GM04504 (cell line): ENCODE measurements at places on chromosomes 5 and 9.
A peak's percentile ranks its signal among the peaks of the same experiment; 100 is the strongest.

DNA sequence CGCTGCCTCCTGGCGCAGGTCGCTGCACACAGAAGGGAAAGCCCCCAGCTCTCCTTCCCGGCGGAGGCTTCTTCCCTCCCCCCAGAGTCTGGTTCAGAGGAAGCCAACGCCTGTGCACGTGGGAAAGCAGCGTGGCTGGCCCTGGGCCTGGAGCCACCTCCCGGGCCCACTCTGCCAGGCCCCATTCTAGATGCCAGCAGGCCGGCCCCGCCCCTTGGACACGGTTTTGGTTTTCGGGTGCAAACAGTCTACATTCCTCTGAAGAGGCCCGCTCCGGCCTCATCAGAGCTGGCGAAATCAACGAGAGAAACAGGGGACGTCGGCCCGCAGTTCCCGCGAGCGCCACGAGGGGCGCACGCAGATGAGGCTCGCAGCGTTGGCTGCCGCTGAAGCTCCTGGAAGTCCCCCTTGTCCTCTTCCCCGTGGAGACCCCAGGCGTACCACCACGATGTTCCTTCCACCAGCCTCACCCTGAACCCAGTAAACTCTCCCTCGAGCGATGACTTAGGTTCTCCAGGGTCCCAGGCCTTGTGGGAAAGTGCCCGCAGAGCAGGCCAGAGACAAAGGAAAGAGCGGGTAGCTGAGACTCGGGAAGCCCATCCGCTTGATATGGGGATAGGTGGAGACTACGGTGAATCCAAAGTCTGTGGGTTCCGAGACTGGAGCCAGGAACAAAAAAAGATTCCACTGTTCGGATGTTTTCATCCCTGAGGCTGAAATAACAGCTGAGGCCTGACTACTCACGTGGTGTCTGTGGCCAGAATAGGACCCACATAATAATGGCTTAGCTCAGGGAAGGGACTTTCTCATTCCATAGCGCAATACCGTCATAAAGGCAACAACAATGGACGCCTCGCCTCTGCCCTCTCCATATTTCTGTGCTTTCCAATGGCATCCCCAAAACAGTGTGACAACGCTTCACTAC lies 64.2 kb downstream of the KLF4 start:
- no peak for DNase-seq

DNA sequence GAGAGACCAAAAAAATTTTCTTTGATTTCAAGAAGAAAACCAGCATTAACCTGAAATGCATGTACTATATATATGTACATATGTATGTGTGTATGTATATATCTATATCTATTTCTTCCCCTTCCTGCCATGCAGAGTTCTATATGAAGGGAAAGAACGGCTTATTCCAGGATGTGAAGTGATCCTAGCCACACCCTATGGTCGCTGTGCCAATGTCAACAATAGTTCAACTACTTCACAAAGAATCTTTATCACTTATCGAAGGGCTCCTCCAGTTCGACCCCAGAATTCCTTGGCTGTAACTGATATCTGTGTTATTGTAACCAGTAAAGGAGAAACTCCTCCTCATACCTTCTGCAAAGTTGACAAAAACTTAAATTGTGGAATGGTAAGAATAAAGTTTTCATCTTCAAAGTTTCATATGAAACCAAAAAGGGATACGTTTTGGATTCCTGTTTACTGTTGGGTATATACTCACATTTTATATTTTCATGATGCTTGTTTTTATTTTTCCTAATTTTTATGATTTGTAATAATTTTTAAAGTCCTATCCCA lies 56.2 kb downstream of the DENND4C start:
- DNase-seq: no peak

DNA sequence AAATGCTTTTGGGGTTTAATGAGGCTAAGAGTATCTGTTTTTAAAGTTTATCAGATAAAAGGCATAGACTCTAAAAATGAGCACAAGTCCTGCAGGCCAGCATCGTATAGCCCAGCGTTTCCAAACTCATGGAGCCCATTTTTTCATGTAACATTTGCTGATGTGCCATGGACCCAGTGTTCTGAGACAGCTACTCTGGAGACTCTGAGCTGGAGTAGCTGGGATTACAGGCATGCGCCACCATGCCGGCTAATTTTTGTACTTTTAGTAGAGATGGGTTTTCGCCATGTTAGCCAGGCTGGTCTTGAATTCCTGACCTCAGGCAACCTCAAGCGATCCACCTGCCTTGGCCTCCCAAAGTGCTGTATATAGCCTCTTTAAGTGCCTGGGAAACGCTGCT lies 15.8 kb downstream of the GLRX start:
- no peak for DNase-seq

- DNase-seq: no peak
Measured at GRCh38 chr5:24642022-24642421, 2.8 kb downstream of the CDH10 start.

DNA sequence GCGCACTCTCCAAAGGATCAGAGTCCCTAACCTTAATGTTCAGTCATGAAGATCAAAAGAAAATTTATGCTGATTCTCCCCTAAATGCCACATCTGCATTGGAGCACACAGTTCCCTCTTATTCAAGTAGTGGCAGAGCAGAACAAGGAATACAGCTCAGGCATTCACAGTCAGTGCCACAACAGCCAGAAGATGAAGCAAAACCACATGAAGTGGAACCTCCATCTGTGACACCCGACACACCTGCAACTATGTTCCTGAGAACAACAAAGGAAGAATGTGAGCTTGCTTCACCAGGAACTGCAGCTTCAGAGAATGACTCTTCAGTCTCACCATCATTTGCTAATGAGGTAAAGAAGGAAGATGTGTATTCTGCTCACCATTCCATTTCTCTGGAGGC lies 40.0 kb downstream of the CMYA5 start:
- DNase-seq: no peak

- peak; percentile 14 for DNase-seq
Measured at GRCh38 chr5:67206929-67207328, 10.3 kb upstream of the CD180 start.

DNA sequence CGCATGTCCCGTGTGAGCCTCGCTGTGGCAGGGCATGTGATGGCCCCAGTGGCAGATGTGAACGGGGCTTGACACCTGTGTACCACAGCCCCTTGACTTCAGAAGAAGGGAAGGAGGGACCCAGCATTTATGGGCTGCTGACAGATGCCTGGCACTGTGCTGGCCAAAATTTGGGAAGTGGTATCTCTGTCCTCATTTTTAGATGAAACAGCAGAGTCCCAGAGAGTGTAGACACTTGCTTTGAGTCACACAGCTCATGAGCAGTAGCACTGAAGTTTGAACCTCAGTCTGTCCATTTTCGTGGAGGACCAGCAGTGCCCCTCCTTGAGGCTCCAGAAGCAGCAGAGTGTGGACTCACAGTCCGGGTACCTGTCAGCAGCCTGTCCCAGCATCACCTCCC lies 16.5 kb downstream of the NEK6 start:
- no peak for DNase-seq

GRCh38 chr9:16221822-16222547 lies 648.5 kb downstream of the BNC2 start:
- no peak for DNase-seq

DNA sequence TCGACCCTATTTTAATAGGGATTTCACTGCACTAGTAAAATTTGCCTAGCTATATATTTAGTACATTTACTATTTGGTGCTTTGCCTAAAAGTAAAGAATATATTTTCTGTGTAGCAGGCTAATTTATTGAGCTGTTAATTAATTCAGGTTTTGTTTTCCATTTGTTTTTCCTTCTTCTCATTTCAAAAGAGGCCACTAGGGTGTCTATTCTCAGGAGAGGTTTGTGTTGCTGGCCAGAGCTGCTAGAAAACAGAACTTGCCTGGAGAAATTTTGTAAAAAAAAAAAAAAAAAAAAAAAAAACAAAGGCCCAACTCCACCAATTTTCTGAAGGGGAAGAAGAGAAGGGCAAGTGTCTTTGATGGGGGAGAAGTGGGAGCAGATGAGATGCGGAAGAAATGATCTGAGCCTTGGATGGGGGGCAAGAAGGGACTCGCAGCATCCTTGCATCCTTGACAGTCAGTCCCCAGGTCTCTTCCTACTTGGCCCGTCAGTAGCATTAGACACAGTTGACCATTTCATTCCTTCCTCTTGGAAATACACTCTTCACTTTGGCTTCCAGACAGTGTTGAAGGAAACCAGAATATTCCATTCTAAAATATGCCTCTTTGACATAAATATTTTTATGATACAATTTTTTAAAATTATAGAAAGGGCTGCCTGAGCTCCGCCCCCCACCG lies 318.5 kb downstream of the TRPM3 start:
- DNase-seq: no peak

GRCh38 chr9:130026583-130027340 lies 16.2 kb downstream of the FNBP1 start:
- DNase-seq: no peak

DNA sequence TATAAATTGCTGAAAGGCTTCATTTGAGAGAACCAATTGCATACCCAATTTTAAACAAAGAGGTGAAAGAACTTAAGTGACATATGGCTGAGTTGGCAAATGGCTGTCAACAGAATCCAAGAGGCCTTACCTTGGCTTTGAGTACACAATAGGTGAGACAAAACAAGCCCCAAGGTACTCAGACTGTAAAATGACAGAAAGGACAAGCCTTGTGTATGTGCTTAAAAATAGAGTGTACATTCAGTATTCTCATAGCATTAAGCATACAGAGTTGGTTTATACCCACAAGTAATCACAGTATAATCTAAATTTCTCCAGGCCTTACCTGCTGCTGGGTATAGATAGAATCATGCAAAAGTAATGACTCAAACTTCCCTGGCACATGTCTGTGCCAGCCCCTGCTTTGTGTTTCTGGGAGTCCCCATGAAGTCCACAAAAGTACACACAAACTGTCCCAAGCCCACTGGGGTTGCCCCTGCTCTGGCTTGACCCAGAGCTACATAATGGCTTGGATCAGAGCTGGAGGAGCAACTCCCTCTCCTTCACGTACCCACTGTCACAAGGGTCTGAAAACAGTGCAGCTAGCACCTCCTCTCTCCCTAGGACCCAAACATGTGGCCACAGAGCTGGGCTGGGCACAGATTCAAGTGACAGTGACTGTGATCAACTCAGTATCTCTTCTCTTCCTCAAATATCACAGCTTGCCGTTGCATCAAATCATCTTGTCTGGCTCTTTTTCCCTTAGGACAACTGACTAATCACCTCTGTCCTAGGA lies 250.8 kb downstream of the ENC1 start:
- DNase-seq: no peak

DNA sequence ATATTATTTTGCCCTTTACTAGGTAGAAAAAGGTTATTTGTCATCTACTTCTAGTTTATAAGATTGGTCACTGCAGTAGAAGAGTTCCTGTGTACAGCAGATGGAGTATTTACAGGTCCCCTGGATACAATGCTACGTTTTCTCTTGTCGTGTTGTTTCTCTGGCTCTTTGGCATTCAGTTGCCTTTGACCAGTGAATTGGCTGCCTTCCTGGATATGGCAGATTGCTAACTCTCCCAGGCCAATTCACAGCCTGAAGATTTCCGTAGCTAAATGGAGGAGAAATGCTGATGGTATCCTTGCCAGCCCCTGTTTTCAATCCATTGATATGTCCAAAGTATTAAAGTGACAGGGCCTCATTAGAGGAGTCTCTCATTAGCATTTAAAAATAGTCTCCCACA lies 32.5 kb upstream of the GNAQ start:
- no peak for DNase-seq

GRCh38 chr5:167992868-167993267 lies 298.6 kb upstream of the WWC1 start:
- no peak for DNase-seq

DNA sequence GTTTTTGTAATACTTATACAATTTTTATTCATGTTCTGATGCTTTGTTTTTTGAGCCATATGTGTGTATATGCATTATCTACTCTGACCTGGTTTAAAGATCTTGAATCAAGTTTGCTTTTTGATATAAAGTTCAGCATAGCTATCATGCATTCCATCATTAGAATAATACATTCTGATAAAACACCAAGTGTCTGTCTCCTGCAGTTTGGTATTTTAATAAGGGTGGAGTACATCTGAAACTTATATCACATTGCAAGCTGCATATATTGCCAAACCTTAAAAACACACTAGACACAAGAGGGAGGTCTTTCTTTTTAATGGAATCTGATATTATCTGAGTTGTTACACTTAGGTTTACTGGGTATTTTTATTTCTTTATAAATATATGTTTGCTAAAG lies 102.8 kb upstream of the ADAMTSL1 start:
- DNase-seq: no peak

GRCh38 chr5:68086439-68086838 lies 129.1 kb upstream of the PIK3R1 start:
- DNase-seq: no peak

DNA sequence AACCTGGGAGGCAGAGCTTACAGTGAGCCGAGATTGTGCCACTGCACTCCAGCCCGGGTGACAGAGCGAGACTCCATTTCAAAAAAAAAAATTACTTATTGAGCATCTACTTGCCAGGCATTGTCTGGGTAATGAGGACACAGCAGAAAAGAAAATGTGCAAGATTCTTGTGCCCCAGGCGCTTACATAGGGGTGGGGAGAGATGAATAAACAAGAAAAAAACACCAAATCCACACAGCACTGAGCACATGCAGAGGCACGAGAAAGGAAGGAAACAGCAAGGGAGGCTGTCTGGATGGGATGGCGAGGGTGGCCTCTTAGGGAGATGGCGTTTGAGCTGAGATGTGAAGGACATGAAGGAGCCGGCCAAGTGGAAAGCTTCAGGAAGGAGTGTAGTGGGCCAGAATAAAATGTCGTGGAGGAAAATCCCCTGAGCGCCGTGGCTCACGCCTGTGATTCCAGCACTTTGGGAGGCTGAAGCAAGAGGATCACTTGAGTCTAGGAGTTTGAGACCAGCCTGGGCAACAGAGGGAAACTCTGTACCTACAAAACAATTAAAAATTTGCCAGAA lies 13.9 kb downstream of the DYNC2I2 start:
- no peak for DNase-seq

DNA sequence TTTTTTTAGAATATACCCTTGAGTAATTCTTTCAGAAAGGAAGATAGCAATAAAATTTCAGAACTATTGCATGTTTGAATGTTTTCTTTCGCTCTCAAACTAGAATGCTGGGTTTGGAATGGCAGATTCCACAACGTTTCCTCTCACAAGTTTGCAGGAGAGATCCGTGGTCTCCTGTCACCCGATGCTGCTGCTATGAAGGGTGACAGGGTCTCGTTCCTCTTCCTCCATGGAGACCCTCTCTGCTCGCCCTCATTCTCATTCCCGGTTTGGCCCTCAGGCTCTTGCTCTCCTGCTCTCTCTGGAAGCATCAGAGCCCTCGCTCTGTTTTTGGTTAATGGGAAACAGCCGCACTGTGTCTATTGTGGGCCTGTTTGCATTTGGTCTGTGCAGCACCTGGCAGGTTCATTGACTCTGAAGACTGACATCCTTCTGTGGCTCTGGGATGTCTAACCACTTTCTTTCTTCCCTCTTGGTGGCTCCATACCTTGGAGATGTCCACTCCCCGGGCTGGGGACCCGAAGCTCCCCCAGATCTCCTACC lies 12.6 kb upstream of the FAM163B start:
- DNase-seq: no peak

GRCh38 chr9:134978272-134978671 lies 60.6 kb upstream of the FCN1 start:
- DNase-seq: no peak

- no peak for DNase-seq
Measured at GRCh38 chr9:9920425-9921060, 692.3 kb downstream of the PTPRD start.
